ENCODE measurements at places on chromosomes 1 and 21. TPM values are rescaled to one million over a fixed set of nuclear protein-coding genes. Genes with fewer than 3 reads are reported as not detected.
A peak's percentile ranks its signal among the peaks of the same experiment; 100 is the strongest.

- DNase-seq: peak; percentile 30
Observed at GRCh38 chr1:107820801-107821200, 144.2 kb downstream of the VAV3 start.

DNA sequence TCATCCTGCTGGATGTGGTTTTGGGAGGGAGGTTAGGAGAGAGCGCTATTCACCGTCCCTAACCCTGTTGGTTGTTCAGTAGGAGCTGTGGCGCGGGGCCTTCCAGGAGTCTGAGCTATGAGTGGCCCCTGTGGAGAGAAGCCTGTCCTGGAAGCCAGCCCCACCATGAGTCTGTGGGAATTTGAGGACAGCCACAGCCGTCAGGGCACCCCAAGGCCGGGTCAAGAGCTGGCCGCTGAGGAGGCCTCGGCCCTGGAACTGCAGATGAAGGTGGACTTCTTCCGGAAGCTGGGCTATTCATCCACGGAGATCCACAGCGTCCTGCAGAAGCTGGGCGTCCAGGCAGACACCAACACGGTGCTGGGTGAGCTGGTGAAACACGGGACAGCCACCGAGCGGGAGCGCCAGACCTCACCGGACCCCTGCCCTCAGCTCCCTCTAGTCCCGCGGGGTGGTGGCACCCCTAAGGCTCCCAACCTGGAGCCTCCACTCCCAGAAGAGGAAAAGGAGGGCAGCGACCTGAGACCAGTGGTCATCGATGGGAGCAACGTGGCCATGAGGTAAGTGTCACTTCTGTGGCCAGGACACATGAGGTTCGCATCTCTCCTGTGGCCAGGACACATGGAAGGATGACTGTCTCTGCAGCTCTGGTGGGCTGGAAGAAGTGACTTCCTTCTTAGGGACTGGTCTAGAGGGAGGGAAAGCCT, 1.2 kb downstream of the ZC3H12A start:
- peak; percentile 48 for DNase-seq

GRCh38 chr21:17441370-17441769, 71.5 kb upstream of the CXADR start:
- no peak for DNase-seq

DNA sequence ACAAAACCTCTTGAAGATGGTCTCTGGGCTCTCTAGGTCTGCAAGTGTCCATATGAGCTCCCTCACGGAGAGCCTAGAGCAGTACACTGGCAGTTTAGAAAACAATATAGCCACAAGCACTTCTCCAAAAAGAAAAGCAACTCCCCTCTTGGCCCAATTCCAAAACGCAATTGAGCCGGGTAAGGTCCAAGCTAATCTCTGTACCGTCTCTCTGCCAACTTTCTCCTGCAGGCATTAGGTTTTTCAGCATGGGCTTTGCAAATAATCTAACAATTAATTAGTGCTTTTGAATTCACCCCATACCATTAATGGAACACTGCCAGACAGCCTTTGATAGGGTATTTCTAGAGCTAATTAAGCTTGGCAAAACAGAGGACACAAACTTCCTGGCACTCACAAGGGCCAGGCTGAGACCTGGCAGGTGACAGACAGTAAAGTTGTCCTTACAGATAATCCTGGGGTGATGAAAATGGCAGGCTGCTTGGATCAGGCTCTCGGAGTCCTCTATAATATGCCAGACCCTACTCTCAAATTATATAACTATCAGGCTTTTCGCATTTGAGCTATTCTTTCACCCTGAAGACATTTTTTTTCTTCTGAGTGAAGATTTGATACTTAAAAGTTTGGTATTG, 39.8 kb downstream of the TGFBR3 start:
- peak; percentile 71 for DNase-seq

GRCh38 chr1:18942340-18942739, 14.1 kb downstream of the IFFO2 start:
- no peak for DNase-seq

DNA sequence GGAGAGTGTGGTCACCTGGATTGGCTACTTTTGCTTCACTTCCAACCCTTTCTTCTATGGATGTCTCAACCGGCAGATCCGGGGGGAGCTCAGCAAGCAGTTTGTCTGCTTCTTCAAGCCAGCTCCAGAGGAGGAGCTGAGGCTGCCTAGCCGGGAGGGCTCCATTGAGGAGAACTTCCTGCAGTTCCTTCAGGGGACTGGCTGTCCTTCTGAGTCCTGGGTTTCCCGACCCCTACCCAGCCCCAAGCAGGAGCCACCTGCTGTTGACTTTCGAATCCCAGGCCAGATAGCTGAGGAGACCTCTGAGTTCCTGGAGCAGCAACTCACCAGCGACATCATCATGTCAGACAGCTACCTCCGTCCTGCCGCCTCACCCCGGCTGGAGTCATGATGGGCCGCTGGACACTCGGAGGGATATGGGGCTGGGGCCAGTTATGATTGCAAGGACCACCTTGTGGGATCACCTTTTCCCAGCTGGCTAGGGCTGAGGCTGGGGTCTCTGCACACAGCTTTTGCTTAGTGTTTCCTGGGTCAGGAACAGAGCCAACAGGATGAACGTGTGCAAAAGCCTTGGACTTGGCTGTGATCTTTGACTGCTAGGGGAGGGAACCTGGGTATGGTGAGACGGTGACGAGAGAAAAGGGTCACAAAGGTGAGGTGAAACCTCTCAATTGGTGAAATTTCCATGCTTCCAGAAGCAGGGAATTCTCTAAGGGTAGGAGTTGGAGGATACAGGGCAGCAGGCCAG, 4.3 kb upstream of the GNAI3 start:
- DNase-seq: no peak

GRCh38 chr1:117851687-117852086, 77.7 kb downstream of the GDAP2 start:
- no peak for DNase-seq

DNA sequence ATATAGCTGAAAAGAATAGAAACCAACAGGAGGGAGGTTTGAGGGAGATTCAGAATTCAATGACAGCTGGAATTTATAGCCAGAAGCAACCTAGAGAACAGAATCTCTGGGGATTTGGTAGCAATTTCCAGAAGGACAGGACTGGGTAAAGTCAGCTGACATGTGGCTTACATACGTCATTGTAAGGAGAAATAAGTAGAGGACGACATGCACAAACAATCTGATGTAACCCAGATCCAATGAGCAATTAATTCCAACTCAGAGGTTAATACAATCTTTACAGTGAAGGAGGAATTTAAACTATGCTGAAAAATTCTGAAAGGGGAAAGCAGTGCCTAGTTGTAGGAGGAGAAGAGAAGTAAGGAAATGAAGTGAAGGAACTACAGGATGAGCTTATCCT, 383.9 kb downstream of the PTBP2 start:
- DNase-seq: no peak

- DNase-seq: no peak
Observed at GRCh38 chr21:44063151-44063912, 43.9 kb upstream of the PWP2 start.

DNA sequence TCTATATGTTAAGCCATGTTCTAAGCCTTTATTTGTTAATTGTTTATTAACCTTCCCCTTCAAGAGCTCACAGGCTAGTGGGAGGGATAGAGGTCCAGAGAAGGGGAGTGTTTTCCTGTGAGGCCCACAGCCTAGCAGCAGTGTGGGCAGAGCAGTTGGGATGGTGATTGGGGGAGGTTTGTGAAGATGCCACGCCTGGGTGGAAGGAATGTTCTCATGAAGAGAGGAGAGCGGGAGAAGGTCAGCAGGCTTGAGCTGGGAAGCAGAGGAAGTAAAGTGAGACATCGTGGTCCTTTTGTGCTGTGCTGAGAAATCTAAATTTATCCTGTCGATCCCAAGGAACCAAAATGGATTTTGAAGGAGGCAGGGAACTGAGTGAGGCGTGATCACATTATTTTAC, 42.6 kb downstream of the TRAPPC10 start:
- no peak for DNase-seq

GRCh38 chr1:152906023-152906565, 2.3 kb upstream of the IVL start:
- DNase-seq: peak; percentile 93

GRCh38 chr1:114490274-114490693, 20.7 kb downstream of the TRIM33 start:
- DNase-seq: no peak

- no peak for DNase-seq
Observed at GRCh38 chr1:174676856-174677255, 229.1 kb downstream of the GPR52 start.

DNA sequence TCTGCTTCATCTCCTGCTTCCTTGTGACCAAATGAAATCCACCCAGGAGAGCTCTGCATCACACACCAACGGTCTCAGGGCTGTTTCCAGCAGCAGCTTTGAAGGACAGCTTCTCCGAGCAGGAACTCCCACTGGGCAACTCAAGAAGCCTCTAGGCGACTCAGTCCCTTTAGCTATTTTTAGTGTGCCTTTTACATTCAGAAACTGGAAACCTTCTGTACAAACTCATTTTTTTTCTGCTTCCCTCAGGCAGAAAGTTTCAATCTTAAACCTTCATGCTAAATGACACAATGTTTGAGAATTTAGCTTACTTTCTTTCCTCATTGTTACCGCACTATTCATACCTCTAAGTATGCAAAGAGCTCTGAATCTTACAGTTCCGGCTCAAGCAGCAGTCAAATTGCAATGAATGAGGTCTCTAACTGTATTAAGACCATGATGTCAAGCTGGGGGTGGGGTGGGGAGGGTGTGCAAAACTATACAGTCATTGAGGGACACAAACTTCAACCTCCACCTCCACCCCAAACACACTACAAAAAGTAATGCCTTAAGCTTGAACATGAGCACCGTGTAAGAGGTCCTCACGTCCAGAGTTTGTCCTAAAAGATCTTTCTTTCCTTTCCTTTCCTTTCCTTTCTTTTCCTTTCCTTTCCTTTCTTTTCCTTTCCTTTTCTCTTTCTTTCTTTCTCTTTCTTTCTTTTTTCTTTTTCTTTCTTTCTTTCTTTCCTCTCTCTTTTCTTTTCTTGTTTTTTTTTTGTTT, 16.4 kb upstream of the TARBP1 start:
- peak; percentile 76 for DNase-seq

GRCh38 chr1:223551610-223552009, 113.9 kb downstream of the CAPN8 start:
- DNase-seq: no peak

The CA6 gene
- not detected for total RNA-seq

The ZMYND12 gene
- total RNA-seq: not detected

The FAM43B gene
- total RNA-seq: 0.29 TPM

The SH2D5 gene
- total RNA-seq: 1.3 TPM

The SLC44A3 gene
- 0.80 TPM for total RNA-seq

The AIM2 gene
- 3.9 TPM for total RNA-seq

The SLC45A1 gene
- 0.06 TPM for total RNA-seq

The TMEM82 gene
- not detected for total RNA-seq
